NT2/D1 (cell line): ENCODE measurements at places on chromosomes 16 and 17.

- no peak for DNase-seq
Observed at GRCh38 chr16:29898804-29899515, 390 bp downstream of the SEZ6L2 start.

- no peak for DNase-seq
Observed at GRCh38 chr16:26909623-26910022, 157.1 kb upstream of the C16orf82 start.

GRCh38 chr17:74235911-74236371, 22.6 kb downstream of the TTYH2 start:
- DNase-seq: no peak

GRCh38 chr17:336110-337021, 16.2 kb downstream of the RPH3AL start:
- DNase-seq: no peak

DNA sequence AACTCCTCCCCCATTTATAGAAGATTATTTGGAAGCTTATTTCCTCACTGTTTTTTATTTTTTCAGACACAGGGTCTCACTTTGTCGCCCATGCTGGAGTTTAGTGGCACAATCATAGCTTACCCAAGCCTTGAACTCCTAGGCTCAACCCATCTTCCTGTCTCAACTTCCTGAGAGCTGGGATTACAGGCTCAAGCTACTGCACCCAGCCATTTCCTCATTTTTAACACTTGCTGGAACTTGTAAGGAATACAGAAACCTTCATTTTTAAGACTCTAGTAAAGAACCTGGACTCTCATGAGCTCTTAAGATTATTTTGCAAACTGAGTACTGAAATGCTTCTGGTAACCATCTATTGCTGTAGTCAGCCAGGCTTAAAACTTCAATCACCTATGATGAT, 29.9 kb downstream of the KANSL1 start:
- DNase-seq: no peak

GRCh38 chr17:82882715-82883418, 43.0 kb upstream of the ZNF750 start:
- DNase-seq: no peak

DNA sequence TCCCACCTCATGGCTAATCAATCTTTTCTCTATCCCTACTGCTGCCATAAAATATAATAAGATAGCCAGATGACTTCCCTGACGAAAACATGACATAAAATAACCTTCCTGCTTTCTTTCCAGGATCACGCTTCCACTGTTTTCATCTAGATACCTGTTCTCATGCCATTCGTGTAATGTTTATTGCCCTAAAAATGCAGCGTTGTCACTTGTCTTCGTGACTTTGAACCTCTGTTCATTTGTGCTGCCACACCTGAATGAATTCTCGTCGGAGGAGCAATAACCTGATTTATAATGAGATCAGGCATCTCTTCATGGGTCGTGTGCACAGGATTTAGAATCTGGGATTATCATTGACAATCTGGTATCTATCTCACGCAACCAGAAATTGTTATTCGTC, 1401.9 kb downstream of the CDH11 start:
- DNase-seq: no peak

DNA sequence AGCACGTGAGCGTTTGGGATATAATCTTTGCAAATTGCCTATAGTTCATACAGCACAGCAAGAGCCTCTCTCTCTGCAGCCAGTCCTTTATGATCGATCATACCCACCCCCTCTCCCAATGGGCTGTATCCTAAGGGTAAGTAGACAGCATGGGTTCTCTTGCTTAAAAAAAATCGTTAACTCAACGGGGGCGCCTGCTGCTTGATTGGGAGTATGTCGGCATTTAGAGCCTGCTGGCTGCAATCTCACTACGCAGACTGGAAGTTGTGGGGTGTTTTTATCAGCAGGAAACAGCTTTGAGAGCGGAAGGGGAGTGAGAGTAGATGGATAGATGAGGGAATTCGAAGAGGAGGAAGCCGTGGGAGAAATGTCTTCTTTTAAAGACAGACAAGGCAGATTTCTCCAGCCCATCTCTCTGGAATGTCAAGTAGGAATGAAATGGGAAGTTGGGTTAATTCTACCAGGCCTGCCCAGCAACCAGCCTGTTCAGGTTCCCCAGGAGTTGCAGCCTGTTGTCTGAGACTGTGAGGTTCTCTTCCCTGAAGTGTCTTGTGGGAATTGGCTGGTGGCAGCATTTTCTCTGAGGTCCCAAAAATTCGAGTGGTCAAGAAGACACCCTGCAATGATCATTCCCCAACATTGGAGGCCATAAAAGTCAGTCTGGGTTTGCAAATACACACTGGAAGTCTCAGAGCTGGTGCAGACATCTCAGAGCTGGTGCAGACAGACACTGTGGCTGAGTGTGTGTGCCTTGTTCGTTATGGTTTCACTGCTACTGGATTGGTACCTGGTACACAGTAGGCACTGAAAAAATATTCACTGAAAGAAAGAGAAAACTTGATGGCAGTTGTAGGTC, 65.6 kb downstream of the PRKCB start:
- DNase-seq: no peak

- DNase-seq: no peak
Observed at GRCh38 chr16:83113811-83114210, 487.0 kb downstream of the CDH13 start.

- no peak for DNase-seq
Observed at GRCh38 chr16:21197112-21197511, 14.3 kb downstream of the ZP2 start.
